Caco-2 (cell line): ENCODE measurements at places on chromosomes 6 and 20.

DNA sequence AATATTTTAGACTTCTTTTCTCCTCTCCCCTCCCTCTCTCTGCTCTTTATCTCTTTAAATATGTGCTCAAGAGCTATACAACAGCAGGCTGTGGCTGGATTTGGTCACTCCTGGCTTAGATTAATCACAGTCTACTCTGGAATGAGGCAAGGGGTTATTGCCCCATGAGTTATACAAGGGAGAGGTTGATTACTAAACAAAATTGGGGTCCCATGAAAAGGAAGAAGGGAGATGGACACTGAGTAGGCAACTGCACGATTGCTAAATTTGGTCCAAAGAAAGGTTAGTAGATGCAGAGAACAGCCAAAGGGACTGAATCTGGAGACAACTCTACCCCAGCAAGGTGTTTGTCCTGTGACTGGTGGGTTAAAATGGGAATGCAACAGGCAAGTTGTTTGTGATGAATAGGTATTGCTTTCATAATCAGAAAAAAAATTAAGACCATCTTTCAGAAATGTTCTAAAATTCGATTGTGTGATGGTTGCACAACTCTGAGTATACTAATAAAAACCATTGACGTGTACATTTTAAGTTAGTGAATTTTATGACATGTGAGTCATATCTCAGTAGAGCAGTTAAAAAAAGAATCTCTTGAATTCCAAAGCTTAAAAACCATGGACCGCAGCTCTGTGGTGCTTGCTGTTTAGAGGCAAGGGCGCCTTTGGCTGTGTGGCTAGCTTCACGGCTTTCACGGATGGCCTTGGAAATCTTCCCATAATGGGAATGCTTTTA, 57.1 kb downstream of the KIZ start:
- peak; percentile 11 for DNase-seq
- H3K27ac ChIP-seq: peak overlapping the region; percentile 34
- H3K4me1 ChIP-seq: peaks cover 19% of the 10 kb centered on the region; the same call in 1 of the 2 replicates
- H3K27me3 ChIP-seq: no peaks in the 10 kb centered on the region
- H3K4me3 ChIP-seq: no peak overlapping the region

DNA sequence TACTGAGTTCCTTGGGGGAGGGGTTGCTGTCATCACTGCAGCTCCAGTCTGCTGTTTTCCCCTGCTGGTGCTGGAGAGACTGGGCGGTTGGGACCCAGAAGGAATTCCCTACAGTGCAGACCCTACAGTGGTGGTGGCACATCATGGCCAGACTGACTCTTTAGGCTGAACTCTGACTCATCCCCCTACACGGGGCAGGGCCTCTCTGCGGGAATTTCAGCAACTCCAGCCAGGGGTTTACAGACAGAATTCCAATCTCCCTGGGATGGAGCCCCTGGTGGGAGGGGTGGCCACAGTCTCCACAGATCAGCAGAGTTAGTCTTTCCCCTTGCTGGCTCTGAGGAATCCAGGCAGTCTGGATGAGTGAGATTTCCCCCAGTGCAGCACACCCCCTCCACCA, 46.9 kb upstream of the MAPK13 start:
- H3K27ac ChIP-seq: no peak overlapping the region
- no peaks in the 10 kb centered on the region for H3K27me3 ChIP-seq

GRCh38 chr6:41836660-41837052, 49.2 kb downstream of the TOMM6 start:
- no peak overlapping the region for H3K27ac ChIP-seq
- H3K27me3 ChIP-seq: no peaks in the 10 kb centered on the region
- no peaks in the 10 kb centered on the region for H3K4me1 ChIP-seq
- DNase-seq: no peak
- H3K36me3 ChIP-seq: no peaks in the 10 kb centered on the region; the same call in 1 of the 2 replicates
- no peak overlapping the region for H3K4me3 ChIP-seq

GRCh38 chr6:133957780-133958242, 4.8 kb downstream of the TBPL1 start:
- no peaks in the 10 kb centered on the region for H3K27me3 ChIP-seq
- peaks cover 5% of the 10 kb centered on the region; the same call in 1 of the 2 replicates for H3K4me1 ChIP-seq
- no peak for DNase-seq
- no peak overlapping the region for H3K4me3 ChIP-seq
- H3K36me3 ChIP-seq: no peaks in the 10 kb centered on the region

DNA sequence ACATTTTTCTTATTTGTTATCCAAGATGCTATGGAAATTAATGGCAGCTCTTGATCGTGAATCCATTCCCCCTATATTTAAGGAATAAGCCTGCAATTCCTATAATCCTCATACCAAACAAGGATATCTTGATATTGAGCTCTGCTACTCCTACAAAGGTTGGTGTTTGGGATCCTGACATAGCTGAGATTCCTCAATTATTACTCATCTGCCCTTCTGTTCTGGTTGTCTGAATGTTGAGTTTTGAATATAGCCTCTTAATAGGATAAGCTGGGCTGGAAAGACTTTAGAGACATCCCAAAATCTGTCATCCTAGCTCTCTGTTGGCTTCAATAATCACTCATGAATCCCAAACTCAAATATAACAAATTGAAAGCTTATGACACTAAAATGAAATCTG, 49.9 kb downstream of the CLIC5 start:
- H3K4me1 ChIP-seq: peaks cover 39% of the 10 kb centered on the region
- no peak overlapping the region for H3K4me3 ChIP-seq
- DNase-seq: no peak

- H3K27me3 ChIP-seq: no peaks in the 10 kb centered on the region
- DNase-seq: peak; percentile 13
- peak overlapping the region; percentile 100 for H3K27ac ChIP-seq
- H3K36me3 ChIP-seq: no peaks in the 10 kb centered on the region
- peaks cover 9% of the 10 kb centered on the region; the same call in 1 of the 2 replicates for H3K4me1 ChIP-seq
- H3K4me3 ChIP-seq: peak overlapping the region; percentile 48
These were observed 996 bp upstream of the SEC23B start for GRCh38 chr20:18506744-18507143.

DNA sequence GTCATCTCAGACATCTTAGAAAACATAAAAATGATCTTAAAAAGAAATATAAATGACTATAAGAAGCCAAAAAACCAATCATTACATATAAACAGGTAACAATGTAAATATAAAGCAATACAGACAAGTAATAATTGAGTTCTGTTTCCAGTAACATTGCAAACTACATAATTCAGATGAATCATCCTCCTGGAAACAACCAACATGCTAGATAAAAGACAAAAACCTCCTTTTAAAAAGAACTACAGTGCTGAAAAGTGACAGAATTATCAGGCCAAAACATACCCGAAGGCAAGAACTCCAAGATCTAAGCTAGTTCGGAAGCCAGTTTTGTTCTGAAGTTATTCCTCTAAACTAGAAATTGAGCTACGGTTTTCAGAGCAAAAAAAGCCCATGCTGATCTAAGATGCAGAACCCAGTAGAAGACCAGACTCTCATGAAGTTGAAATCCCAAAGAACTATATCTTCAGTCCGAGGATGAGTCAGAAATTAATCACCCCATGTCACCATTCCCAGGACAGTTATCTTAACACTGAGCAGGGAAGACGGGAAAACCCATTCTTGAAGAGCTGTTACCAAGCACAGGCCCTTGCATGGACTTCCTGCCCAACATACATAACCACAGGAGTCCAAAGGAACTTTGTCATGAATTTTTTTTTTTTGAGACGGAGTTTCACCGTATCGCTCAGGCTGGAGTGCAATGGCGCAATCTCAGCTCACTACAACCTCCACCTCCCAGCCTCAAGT, 9.8 kb downstream of the PGM3 start:
- H3K36me3 ChIP-seq: peaks cover 2% of the 10 kb centered on the region; the same call in 1 of the 2 replicates
- no peak overlapping the region for H3K4me3 ChIP-seq
- H3K27ac ChIP-seq: no peak overlapping the region

DNA sequence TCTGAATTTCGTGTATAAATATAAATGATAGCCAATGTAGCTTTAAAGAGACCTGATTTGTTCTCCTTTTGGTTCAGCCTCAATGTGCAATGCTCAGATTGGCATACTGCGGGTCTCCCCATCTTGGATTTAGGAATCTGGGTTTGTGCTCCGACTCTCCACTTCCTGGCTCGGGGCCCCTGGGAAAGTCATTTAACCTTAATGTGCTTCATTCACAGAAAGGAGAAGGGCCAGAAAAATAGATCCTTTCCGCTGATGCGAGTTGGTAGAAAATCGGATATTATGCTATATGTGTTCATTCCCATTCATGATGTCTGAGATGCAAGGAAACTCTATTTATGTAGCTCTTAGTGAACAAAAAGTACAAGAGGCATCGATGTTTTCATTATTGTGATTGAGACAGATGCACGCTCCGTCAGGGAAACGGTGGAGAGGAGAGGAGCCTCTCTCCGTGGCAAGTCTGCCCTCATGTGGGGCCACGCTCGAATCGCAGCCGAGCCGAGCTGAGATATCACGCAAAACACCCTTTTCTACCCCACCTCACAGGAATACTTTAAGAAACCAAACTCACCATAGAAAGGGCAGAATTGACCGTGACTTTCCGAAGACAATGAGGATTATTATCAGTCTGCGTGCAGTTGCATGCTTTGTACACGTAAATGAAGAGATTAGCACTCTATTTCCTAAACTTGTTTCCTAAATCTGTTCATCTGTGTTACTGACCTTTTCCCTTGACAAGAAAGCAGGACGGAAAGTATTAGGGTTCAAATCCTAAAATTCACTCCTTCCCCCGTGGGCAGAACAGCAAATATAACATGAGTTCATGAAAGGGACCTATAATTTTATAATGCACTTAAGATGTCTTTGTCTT, 136.6 kb downstream of the COL9A1 start:
- peak; percentile 43 for DNase-seq
- no peaks in the 10 kb centered on the region for H3K4me1 ChIP-seq
- no peak overlapping the region for H3K27ac ChIP-seq
- no peaks in the 10 kb centered on the region for H3K36me3 ChIP-seq
- no peak overlapping the region for H3K4me3 ChIP-seq

- H3K4me1 ChIP-seq: 0 out of 2 replicates have a peak, but pooled peaks cover 5% of the 10 kb centered on the region
- no peaks in the 10 kb centered on the region for H3K36me3 ChIP-seq
- H3K27ac ChIP-seq: no peak overlapping the region
These were observed 24.1 kb upstream of the MAP3K7 start for GRCh38 chr6:90610751-90611542.

DNA sequence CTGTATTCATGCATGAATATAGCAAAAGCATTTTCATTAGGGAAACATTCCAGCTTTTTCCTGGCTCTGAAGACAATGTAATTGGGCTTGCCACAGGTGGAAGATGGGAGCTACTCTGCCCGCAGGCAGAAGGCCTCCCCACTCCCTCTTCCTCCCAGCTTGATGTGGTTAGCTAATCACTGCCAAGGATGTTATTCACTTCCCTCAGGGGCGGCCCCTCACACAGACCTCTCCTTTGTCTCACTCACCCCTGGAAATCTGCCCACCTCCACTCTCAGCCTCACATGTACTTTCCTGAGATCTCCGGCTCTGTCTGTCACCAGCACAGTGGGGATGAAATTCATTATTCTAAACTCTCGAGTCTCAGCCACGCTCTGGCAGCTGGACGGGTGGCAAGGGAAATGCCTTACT, 100.7 kb downstream of the ANKRD60 start:
- no peaks in the 10 kb centered on the region; the same call in 1 of the 2 replicates for H3K27me3 ChIP-seq
- no peaks in the 10 kb centered on the region for H3K36me3 ChIP-seq
- no peaks in the 10 kb centered on the region for H3K4me1 ChIP-seq
- no peak overlapping the region for H3K4me3 ChIP-seq

DNA sequence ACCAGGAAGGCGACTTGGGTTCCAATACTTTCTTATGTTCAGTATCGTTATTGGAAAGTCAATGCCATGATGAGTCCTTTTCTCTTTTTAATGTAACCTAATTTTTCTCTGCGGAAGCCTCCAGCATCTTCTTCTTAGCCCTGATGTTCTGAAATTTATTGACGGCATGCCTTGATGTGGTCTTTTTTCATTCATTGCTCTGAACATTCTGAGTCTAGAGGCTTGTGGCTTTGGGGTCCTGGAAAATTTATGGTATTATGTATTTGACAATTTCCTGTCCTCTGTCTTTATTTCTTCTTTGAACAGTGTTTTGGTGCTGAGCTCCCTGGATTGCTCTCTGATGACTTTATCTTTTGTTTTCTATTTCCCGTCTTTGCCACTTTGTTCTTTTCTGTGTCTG, 28.7 kb upstream of the MAS1 start:
- no peak overlapping the region for H3K27ac ChIP-seq
- no peak for DNase-seq
- H3K4me3 ChIP-seq: no peak overlapping the region
- H3K36me3 ChIP-seq: no peaks in the 10 kb centered on the region
- H3K4me1 ChIP-seq: no peaks in the 10 kb centered on the region

DNA sequence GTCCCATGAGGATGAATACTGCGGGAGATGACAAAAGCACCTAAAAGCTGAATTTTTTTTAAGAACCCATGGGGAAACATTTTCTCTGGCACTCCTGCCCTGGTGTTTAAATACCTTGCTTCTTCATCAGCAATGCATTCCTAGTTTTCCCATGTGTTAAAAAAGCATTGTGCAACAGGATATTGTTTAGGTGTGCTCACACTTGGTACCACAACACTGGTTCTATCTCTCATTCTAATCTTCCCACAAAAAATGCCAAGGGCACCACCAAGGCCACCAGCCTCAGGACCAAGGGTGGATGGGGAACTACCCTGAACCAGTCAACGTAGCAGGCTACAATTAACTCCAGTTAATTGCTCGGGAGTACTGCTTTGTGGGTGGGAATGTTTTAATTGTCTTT, 50.9 kb downstream of the ALDH5A1 start:
- no peak overlapping the region for H3K4me3 ChIP-seq
- H3K27me3 ChIP-seq: no peaks in the 10 kb centered on the region
- peaks cover 10% of the 10 kb centered on the region for H3K4me1 ChIP-seq
- no peaks in the 10 kb centered on the region for H3K36me3 ChIP-seq
- no peak for DNase-seq

GRCh38 chr6:124334359-124334758, 530.7 kb downstream of the NKAIN2 start:
- no peaks in the 10 kb centered on the region for H3K36me3 ChIP-seq
- H3K4me3 ChIP-seq: no peak overlapping the region
- H3K4me1 ChIP-seq: no peaks in the 10 kb centered on the region
- H3K27ac ChIP-seq: no peak overlapping the region
- no peak for DNase-seq
- H3K27me3 ChIP-seq: no peaks in the 10 kb centered on the region

DNA sequence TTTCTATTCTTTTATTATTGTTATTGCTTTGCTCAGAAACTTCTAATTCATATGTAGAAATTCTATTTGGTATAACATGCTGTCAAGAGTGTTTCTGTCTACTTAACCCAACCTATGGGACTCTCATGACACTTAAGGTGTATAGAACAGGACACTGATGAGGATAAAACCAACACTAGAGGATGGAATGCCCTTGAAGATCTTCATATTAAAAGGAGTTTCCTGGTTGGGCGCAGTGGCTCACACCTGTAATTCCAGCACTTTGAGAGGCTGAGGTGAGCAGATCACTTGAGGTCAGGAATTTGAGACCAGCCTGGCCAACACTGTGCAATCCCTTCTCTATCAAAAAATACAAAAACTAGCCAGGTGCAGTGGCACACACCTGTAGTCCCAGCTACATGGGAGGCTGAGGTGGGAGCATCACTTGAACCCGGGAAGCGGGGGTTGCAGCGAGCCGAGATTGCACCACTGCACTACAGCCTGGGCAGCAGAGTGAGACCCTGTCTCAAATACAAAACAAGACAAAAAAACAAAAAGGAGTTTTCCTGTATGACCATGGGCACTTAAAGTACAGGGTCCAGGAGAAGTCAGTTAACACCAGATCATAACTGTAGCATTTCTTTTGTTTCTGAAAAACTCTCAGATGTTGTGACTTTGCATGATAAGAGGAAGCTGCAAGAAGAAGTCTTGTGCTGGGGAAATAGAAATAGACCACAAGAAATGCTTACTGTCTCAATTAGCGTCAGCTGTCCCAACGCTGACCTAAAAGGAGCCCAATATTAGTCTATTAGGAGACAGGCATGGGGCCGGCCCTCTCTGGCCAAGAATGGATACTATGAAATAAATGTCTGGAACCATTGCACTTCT, 38.9 kb upstream of the CD2AP start:
- H3K27me3 ChIP-seq: no peaks in the 10 kb centered on the region
- no peak overlapping the region for H3K27ac ChIP-seq
- no peaks in the 10 kb centered on the region for H3K36me3 ChIP-seq
- H3K4me1 ChIP-seq: peaks cover 14% of the 10 kb centered on the region; the same call in 1 of the 2 replicates
- DNase-seq: no peak
